ENCODE measurements at places on chromosomes 7 and 10.

DNA sequence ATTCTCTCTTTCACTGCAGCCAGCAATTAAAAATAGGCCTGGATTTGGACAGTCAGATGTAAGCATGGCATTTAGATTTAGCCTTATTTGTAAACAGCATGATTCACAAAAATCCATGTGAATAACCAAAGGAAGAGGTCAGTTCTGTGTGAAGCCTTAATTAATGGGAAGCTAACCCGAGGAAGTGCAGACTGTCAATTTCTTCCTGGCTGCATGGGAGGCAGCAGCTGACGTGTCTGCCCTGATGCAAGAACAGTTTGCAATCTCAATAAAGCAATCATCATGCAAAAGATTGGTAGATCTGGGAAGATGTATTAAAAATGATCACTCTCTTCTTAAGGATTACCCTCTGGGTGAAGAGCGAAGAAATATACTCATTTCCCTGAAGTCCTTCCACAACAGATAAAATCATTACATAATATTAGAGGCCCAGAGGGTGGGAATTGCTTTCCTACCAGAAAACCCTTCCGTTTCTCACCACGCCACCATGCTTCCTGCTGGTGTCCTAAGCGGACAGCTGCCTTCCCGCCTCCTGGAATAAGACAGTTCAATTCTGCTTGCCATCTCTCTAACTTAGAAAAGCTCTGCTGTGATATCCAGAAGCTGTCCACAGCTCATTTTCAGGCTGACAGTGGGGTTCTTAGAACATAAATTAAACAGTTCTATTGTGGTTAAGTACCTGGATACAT is 526.7 kb upstream of the NRP1 start:
- DNase-seq: no peak

DNA sequence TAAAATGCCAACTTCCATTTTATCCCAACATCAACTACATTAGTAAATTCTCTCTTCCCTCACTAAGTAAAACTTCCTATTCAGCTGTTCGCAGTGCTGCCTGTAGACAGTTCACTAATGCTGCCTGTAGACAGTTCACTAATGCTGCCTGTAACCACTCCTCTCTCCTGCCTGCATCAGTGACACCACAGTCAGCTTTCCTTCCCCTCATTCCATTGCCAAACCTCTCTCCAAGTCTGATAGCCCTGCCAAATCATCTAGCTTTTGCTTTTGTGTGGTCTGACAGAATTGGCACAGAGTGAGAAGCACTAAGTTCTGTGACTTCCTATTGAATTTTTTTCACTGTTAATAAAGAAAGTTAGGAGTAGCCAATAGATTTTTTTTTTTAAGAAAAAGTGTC is 43.0 kb upstream of the MACC1 start:
- DNase-seq: no peak

DNA sequence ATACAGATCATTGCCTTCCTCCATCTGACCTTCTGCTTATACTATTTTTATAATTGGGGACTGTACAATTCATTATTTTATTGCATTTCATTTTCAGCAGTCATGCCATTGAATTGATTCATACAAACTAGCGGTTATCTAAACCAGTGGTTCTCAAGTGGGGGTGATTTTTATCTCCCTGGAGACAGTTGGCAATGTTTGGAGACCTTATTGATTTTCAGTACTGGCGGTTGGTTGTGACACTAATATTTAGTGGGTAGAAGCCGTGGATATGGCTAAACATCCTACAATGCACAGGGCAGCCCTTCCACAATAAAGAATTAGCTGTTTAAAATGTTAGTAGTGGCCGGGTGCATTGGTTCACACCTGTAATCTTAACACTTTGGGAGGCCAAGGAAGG is 765.9 kb downstream of the LRMDA start:
- DNase-seq: no peak

- DNase-seq: no peak
Observed at GRCh38 chr10:75403939-75404814, 2.6 kb upstream of the ZNF503 start.

DNA sequence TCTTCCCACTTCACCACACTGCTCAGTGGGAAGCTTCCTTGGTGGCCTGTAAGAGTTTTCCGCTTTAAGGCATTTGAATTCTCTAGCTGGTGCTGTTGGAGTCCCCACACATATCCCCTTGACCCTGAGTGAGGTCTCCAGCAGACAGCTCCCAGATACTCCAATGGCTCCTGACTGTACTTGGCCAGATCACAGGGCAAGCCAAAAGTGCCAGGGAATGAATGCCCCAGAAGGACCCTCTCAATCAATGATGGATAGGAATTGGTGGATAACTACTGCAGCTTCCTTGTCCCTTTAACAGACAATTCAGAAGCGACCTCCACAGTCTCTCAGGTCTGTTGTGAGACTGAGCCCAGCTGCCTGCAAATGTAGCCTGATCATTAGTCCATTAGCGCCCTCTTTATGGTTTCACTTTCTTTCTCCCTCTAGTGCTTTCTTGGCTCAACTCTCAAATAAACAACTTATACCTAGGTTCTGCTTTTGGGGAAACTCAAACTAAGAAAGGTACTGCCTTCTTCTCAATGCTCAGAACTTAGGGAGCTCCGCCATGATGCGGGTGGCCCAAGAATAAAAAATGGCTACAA is 283.0 kb downstream of the TCF7L2 start:
- no peak for DNase-seq

GRCh38 chr10:118807512-118808305 is 52.9 kb upstream of the CACUL1 start:
- DNase-seq: no peak

GRCh38 chr10:130233035-130233360 is 96.8 kb downstream of the GLRX3 start:
- no peak for DNase-seq

GRCh38 chr7:122951006-122951405 is 44.5 kb downstream of the TAS2R16 start:
- DNase-seq: no peak

GRCh38 chr7:44162785-44163395 is 21.8 kb upstream of the MYL7 start:
- no peak for DNase-seq

- no peak for DNase-seq
Observed at GRCh38 chr10:105579112-105579511, 938.0 kb downstream of the SORCS3 start.

DNA sequence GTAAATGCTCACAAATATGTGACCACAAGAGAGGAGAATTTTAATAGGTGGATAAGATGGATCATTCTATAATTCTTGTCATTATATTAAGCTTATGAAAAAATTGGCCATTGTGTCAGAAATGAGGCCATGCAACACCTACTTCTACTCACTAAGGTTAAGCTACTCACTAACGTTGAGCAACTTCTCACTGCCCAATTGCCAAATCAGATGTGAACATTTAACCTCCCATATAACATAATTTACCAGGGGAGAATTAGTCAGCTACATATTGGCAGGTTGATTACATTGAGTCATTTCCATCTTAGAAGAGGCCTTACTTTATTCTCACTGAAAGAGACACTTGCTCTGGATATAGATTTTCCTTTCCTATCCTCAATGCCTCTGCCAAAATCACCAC is 211.2 kb upstream of the DGKB start:
- no peak for DNase-seq

GRCh38 chr7:22109761-22110160 is 164.1 kb upstream of the CDCA7L start:
- DNase-seq: no peak

DNA sequence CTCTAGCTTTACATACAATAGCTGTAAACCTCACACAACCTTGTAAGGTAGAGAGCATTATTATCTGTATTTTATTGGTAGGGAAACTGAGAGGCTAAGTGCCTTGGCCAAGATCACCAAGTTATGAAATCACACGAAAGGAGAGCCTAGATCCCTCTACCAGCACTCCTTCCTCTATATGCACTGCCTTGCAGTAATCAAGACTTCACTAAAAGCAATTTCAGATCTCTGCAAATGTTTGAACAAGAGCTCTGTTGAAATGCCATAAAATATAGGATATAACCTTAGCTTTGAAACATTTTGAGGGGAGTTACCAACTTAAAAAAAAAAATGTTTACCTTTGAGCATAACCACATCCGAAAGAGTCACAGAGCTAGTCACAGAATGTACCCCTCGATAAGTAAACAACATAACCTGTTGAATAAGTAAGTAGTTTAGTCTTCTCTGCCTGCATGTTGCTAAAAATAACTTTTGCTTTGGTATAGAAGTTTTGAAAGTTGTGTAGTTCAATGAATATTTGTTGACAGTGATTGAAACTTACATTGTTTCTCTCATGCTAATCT is 709.4 kb downstream of the AUTS2 start:
- peak; percentile 46 for DNase-seq

DNA sequence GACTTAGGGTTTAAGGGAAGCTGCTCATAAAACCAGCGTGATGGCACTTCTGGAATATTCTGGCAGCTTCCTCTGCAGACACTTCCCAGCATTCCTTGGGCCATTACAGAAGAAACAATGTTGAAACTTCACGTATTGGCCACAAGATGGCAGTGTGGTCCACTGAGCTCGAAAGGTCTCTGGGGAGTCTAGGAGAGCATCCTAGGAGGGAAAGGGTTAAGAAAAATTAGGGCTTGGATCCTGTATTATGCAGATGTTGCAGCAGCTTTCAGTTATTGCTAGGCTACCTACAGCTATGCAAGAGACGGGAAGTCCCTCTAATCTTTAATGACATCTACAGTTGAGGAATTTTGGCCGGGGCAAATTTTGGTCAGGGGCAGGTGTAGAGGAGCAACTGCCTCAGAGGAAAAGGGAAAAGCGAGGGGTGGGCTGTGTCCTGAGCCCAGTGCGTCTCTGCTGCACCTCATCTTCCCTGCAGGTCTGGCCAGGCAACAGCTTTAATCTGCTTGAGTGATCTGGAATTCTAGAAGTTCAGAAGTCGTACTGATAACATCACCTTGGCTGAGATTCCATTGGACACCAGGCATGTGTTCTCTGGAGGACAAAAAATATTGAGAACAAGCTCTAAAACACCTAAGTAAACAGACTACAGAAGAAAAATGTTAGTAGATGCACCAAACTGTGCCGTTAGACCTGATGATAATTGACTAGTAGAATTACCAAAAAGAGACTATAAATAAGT is 220.8 kb upstream of the PRSS58 start:
- DNase-seq: no peak

- DNase-seq: no peak
Observed at GRCh38 chr10:103669243-103669929, 175.9 kb downstream of the NEURL1 start.

GRCh38 chr10:28503114-28503513 is 29.8 kb upstream of the WAC start:
- no peak for DNase-seq

- DNase-seq: no peak
Observed at GRCh38 chr10:45104674-45105073, 104.0 kb downstream of the ZNF22 start.
